Vagina (tissue), 2 donors: ENCODE measurements at places on chromosomes 13 and 19.

DNA sequence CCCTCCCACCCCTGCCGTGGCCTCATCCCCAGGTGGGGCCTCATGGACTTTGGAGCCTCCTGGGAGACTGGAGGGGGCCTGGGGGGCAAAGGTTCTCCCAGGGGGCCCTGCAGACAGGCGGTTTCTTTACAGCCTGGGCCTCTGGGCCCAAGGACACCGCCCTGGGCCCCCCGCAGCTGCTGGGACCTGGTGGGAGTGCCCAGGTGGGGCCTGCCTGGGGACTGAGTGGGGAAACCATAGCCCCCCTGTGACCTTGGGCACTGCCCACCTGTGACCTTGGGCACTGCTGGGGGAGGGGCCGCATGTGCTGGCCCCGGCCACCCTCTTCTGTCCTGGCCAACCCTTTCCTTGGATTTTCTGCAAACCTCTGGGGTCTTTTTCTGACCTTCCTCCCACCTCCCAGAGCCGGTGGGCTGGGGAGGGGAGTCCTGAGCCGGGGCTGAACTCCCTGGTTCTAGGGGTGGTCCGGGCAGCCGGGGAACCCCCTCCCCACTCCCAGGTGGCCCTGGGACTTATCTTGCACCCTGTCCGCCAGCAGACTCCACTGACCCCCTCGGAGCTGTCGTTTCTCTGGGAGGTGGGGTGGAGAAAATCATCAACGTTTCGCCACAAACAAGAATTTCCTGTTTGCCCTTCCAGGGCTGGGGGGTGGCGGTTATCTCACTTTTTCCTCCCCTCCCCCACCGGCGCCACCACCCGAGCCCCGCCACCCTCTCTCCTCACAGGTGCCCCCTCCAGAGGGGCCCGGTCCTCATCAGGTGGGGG is 27.0 kb downstream of the ARID3A start:
- no peak for DNase-seq

DNA sequence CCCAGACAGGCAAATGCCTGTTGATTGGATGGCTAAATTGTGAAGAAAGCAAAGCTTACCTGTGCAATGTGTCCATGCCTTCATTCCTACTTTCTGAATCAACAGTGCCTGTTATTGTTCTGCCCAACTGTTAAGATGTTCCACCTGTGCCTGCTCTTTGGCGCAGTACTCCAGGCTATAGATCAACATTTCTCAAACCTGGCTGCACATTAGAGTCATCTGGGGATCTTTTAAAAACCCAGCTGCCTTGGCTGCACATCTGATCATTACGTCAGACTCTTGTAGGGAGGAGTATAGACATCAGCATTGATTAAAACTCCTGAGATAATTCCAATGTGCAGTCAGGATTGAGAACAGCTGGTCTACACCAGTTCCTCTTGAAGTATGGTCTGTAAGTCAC is 16.2 kb upstream of the CPB2 start:
- no peak for DNase-seq

DNA sequence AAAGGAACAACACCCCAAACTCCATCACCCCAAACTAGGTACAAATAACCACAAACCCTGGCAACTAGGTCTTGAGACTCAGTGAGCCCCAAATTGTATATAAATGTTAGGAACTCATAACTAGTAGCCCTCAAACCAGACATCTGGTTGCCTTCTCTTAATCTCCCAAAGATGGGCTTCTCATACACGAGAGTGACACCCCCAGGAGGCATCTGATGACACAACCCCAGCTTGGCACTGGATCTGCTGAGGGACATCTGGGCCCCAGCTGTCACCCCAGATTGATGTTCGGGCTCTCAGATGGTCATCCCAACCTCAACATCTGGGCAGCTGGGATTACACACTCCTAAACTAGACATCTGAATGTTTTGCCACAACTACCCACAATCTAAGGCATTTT is 14.8 kb downstream of the RABAC1 start:
- DNase-seq = no peak

- no peak for DNase-seq
Observed at GRCh38 chr19:55692681-55693081, 17.7 kb downstream of the EPN1 start.

DNA sequence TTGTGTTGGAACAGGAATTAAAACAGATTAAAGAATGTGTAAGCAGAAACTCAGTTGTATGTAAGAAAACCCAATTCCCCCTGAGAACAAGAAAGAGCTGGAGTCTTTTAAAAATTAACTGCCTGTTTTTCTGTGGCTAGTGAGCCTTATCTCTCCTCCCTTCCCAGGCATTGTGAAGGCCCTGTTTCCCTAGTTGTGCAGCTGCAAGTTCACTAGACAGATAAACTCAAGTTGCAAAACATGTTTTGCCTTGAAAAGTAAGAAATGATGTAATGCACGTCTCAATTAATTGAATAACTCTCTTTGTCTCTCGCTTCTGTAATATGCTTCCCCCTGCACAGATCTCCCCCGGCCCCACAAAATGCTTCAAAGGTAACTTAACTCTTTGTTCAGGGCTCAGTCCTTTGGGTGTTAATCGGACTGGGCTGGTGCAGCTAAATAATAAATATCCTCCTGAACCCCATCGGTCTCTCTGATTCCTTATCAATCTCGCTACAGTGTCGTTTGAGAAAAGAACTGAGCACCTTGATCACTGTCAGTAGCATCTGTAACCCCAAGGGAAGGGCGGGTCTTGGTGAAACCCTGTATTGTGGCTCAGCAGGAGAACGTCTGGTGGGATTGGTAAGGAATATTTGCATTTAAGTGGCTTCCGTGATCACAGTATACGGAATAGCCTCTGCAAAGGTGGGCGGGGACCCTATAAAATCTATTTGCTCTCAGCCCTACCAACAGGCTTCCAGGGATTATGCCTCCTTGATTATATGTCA is 1.6 kb upstream of the ZNF556 start:
- no peak for DNase-seq

- no peak for DNase-seq
Observed at GRCh38 chr19:4556597-4557127, 2.8 kb downstream of the SEMA6B start.

GRCh38 chr19:2524840-2525723 is 49.2 kb downstream of the GADD45B start:
- DNase-seq = no peak
